Stimulated activated CD4-positive, alpha-beta T cell treated with anti-CD3 and anti-CD28 coated beads, Interleukin-1b, Interleukin-23, amount 100 ng/mL, for 48 hours (primary cell): ENCODE measurements at places on chromosomes 7 and 10.
A peak's percentile ranks its signal among the peaks of the same experiment; 100 is the strongest.

GRCh38 chr7:123425246-123425645 lies 109.1 kb downstream of the IQUB start:
- no peak for DNase-seq

DNA sequence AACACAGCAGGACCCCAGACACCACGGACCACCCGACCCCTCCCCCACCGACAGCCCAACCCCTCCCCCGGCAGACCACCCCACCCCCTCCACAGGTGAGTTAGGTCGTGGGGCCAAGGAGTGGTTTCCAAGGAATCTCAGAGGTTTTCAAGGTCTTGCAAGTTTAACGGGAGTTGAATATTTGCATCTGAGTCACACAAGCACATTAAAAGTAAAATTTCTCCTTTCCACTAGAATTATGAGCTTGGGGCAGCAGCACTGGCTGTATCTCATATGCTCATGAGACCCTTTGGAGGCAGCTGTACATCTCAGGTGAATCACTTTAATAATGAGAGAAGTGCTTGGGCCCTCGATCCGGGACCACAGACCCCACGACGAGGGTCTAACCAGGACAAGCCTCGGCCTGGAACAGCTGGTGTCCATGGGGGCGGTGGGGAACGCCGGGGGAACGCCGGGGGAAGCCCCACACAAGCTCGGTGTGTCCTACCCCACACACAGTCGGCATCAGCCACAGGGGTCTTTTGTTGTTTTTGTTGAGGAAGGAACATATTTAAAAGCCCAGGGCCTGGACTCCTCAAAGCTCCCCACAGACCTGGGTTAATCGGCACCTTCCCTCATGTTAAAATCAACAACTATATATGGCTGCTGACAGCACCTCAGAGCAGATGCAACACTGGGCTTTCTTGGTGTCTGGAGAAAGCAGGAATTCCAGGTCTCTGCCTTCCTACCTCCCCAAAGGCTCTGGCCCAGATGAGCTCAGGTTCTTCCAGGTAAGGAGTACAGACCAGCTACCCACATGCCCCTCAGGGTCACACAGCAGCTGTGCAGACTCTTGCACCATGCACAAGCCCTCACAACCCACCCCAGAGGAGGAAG lies 130.3 kb downstream of the DIP2C start:
- DNase-seq: no peak

- DNase-seq: peak; percentile 59
Observed at GRCh38 chr10:133275684-133276092, 980 bp downstream of the ADAM8 start.

DNA sequence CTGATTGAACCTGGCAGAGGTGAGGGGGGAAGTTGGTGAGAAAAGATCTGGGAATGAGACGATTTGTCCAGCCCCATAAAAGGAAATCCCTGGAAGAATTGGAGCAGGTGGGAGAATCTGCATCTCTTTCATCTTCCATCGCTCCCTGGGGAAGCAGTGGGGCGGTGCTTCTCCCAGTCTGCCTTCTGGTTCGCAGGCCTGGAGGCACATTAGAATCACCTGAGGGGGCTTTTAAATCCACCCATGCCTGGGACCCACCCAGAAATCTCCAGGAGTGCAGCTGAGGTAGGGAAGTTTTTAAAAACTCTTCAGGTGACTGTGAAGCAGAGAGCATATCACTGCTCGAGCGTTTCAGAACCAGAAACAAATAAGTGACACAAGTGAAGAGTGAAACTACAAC lies 26.7 kb upstream of the SYPL1 start:
- no peak for DNase-seq

DNA sequence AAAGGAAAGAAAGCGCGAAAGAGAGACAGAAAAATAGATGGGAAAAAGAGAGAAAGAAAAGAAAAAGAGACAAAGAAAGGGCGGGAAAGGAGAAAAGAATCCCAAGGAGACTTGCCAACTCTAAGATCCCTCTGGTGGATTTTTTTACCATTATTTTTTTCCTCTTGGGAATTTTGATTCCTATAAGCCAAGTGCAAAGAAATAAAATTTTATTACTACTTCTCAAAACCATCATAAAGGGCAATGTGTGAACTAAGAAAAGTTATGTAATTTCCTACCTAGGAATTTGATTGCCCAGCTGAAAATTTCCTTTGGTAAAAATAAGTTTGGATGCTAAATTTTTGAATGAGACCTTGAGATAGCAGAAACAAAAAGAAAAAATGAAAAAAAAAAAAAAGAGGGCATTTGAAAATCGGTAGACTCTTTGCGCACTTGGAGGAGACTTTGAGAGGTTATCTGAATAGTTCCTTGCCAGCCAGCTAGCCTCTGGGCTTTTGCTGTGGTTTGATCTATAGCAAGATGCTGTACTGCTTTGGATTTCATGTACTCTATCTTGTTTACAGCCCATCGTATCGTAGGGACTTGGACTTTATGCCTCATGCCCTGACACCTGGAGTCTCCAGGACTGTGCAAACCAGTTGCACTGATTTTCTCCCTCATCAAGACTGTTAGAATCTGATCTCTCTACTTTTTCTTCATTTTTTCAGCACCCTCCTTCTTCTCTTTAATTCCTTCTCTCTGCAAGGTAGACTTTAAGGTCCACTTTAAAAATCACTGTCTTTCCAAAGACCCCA lies 535.4 kb upstream of the MKI67 start:
- no peak for DNase-seq

- no peak for DNase-seq
Observed at GRCh38 chr10:79184145-79184625, 115.4 kb downstream of the ZMIZ1 start.

- no peak for DNase-seq
Observed at GRCh38 chr7:19815546-19815945, 42.1 kb upstream of the TMEM196 start.

DNA sequence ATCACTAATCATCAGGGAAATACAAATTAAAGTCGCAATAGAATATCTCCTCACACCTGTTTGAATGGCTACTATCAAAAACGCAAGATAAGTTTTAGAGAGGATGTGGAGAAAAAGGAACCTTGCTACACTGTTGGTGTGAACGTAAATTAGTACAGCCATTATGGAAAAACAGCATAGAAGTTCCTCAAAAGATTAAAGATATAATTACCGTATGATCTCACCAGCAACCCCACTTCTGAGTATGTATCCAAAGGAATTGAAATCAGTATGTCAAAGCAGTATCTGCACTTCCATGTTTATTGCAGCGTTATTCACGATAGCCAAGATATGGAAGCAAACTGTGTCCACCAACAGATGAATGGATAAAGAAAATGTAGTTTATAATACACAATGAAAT lies 164.4 kb downstream of the ZNF365 start:
- DNase-seq: no peak

- DNase-seq: no peak
Observed at GRCh38 chr7:125122173-125122572, 192.5 kb upstream of the POT1 start.

GRCh38 chr10:133460208-133460769 lies 6.5 kb downstream of the SCART1 start:
- no peak for DNase-seq

- no peak for DNase-seq
Observed at GRCh38 chr7:3246127-3246526, 54.9 kb upstream of the SDK1 start.

DNA sequence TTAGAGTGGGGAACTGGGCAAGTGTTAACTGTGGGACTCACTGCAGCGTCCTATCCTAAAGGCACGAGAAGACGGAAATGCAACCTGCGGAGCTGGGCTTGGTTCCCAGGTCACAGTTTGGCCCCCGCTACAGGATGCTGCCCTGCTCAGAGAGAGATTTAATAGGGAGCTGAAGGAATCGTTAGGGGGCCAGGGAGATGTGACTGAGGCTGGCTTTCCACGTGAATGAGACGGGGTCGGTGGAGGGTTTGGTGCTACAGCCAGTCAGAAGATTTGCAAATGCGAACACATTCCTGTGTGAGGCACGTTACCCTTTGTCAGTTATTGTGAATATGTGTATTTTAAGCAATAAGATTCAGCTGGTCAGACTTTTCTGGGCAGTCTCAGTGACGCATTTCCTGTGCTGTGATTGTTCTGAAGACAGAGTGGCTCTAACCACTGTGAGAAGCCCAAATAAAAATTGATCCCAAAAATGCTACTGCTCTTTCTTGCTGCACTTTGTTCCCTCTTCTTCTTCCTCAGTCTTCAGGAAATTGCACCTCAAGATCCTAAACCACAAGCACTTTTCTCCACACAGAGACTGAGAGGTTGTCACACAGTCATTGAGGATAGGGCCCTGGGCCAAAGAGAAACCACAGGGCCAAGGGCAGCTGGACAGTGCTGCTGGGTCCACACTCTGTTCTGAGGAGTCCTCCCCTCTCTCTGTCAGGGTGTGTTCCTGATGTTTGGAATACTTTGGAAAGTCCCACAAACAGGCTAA lies 21.2 kb downstream of the CYP17A1 start:
- DNase-seq: no peak

- no peak for DNase-seq
Observed at GRCh38 chr7:101870361-101871062, 53.1 kb downstream of the CUX1 start.

GRCh38 chr10:5457741-5458140 lies 41.6 kb downstream of the CALML5 start:
- DNase-seq: no peak

DNA sequence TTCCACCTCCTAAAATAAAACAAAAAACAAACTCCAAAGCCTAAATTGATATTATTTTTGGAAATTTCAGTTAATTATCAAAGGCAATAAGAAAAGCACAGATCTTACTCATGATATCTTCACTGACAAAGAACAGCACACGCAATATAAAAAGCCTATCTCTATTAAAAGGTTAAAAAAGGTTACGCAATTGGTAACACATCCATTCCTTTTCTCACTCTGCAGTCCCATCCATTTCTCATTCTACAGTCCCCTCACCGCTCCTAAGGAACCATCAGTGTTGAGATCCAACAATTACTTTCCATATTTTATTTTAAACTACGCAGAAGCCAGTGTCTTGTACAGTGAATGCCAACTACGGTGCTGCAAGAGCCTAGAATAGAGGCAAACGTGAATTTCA lies 1.3 kb downstream of the SEC61G start:
- DNase-seq: no peak

GRCh38 chr10:49621561-49621960 lies 7.7 kb downstream of the CHAT start:
- DNase-seq: no peak

DNA sequence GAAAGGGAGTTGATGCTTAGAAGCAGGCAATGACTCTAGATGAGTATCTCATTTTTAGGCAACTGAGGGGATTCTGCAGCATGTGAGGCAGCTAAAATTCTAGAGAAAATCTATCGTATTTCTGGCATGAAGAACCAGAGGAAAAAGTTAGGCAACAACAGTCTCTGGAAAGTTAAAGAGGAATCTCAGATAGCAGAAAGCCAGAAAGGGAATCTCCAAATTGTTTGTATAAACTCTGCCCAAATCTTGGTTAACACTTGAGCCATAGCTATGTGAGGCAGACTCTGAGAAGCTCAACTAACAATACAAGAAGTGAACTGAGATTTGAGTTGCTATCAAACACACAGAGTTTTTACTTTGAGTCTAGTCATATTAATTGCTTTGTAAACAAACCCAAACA lies 215.8 kb upstream of the FZD8 start:
- no peak for DNase-seq
